Panc1 (cell line): ENCODE measurements at places on chromosomes 7 and 10. TPM values are rescaled to one million over a fixed set of nuclear protein-coding genes. Genes with fewer than 3 reads are reported as not detected.

The TMEM270 gene
- 0.72 TPM for total RNA-seq

DNA sequence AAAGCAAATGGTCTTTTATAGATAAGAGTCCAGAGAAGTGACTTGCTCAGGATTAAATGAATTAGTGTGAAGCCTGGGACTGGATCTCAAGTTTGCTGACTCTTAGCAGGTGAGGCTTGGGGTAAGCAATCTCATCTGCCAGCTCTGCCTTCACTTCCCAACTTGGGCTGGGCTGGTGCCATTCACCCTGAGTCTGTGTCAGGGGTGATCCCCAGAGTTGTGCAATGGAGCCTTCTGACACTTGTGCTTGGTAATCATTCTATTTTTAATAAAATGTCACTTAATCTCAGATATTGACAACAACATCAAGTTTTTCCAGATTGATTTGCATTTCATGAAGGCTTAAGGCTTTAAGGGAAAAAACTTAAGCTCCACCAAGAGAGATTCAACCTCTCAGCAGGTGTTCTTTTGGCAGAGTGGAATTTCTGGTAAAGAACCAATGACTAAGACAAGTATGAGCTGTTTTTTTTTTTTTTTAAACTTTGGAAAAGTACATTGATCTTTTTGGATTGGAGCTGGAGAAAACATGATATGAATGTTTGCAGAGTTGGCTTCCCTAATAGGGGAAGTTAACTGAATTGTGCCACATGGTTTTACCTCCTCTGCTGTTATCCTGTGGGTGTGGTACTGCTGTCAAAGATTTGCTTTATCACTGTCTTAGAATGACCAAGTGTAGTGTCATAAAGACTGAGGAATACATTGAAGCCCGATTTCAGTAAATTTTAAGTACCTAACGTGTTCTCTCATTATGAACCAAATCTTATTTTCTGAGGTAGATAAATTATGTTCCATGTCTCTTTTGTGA is 48.6 kb upstream of the GPR37 start:
- no peak for DNase-seq

DNA sequence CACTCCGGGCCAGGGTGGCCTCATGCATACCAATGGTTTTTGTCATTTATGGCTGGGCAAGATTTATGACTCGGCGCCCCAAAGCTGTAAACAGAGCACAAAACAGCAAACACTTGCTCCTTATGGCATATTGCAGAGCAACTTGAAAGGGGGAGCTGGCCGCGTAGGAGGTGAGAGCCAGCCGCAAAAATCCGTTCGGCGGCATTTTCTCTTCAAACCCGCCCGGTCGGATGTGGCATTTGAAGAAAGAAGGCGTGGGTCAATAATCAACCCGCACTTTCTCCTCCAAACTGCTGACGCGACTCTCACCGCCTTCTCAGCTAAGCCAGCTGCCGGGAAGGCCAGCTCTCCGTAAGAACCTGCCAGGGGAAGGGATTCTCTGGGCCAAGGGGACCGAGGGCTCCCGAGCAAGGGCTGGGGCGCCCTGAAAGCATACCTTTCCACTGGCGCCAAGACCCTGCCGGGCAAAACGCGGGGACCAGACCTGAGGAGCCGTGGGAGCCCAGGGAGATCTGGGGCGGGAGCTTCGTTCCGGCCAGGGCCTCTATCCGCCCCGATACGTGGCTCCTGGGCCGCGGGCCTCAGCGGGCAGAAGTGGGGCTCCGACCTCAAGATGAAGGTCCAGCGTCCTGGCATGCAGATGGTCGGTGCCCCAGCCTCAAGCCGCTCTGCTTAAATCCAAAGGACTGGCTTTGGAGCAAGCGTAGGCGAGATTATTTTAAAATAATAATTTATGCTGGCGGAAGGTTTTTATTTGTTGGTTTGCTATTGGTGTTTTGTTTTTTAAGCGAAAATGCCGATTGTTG is 12.9 kb upstream of the HOXA2 start:
- DNase-seq: no peak

DNA sequence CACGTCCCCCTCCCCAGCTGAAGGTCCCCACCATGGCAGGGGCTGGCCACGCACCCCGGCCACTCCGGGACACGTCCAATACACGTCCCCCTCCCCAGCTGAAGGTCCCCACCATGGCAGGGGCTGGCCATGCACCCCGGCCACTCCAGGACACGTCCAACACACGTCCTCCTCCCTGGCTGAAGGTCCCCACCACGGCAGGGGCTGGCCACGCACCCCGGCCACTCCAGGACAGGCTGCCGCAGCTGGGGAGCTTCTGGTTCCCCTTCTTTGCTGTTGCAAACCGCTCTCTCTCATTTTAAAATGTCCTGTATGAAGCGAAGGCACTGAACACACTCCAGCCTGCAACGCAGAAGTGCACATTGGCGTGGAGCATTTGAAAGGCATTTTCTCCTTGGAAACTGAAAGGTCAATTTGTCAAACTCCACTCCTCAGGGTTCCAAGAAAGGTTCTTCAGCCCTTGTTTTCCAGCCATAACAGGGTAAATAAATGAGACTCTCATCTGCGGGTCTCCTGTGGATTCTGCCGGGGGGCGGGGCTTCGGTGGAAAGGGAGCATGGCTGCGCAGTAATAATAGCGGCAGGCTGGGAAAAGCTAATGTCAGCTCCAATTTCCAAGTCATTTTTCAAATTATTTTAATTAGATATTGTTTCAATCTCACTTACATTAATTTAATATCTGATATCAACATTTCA is 580.3 kb downstream of the DNAJB6 start:
- DNase-seq: no peak

GRCh38 chr10:130956251-130956650 is 355.3 kb downstream of the TCERG1L start:
- DNase-seq: no peak

DNA sequence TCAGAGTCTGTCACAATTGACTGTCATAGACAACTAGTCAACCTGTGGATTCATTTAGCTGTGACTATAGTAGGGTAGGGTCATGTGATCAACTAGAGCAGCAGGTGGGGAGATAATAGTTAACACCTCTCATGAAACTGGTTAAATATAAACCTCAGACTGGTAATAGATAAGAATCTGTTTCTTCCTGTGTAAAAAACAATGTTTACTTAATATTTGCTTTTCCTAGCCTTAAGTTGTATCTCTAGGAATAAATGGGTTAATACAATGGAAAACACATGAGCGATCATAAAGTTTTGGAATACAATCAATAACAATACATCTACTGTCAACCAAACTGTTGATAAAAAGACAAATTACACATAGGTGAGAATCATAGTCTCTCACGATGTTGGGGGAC is 43.4 kb upstream of the ITGB8 start:
- no peak for DNase-seq

GRCh38 chr10:79333513-79333912 is 13.8 kb upstream of the PPIF start:
- DNase-seq: no peak

- no peak for DNase-seq
Observed at GRCh38 chr10:94199565-94199964, 163.2 kb downstream of the NOC3L start.

GRCh38 chr10:99983280-99983988 is 26.3 kb downstream of the DNMBP start:
- DNase-seq: no peak

DNA sequence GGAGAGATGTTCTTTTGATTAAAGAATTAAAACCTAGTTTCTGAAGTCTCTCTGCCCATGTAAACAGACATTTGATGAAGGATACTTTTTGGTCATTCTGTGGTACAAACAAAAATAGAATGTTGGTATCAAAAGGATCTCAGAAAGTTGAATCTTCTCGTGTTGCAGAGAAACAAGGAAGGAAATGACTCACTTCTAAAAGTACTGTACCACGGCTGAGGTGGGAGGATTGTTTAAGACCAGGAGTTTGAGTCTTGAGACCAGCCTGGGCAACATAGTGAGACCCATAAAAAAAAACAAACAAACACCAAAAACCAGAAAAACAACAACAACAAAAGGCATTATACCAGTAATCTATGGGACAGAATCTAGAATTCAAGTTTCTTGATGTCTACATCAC is 69.7 kb downstream of the PRSS58 start:
- DNase-seq: no peak

DNA sequence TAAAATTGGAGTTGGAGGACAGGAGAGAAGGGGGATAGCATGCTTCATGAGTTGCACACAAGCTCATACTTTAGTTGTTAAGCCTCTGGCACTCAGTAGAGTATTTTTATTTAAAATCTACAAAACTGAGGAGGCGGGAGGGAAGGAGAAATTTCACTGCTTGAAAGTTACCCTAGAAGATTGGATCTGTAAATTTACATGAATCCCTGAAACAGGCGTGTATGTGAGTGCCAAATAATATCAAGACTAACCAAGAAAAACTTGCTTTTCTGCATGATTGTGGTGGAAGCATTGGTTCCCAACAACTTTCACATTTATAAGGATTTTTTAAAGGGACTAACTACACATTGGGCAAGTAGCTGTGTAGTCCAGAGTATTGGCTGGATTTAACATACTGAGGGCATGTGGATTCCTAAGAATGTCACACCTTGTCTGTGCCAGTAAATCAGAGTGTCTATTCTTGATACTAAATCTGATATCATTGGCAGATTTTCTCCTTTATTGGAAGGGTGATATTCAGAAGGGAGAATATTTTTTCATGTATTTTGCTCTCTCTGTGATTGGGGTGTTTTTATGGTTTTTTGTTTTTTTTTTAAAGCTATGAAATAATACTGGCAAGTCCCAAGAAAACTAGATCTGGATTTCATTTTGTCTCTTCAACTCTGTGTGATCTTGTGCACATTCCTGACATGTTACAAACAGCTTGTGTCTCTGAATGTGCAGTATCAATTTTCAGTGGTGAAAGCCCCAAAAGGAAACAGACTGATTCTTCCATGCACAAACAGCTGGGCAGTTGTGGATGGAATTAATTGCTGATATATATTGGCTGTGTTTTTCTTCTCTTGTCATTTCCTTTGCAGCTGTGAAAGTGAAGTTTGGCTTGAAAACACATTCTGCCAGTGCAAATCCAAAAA is 67.2 kb downstream of the ADD3 start:
- DNase-seq: no peak

GRCh38 chr10:46091080-46091827 is 45.2 kb upstream of the MSMB start:
- no peak for DNase-seq

DNA sequence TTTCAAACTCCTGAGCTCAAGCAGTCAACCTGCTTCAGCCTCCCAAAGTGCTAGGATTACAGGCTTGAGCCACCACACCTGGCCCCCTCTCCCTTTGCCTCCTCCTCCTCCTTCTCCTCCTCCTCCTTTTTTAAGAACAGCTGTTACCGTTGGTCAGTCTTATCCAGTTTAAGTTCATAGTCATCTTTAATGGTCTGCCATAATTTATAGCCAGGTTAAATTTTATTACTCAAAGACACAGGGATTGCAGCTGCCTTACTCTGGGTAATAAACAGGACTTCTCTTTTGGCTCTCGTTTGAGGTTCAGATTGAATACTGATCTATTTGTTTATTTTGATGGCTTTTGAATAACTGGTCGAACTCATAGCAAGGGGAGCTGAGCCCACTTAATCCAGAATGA is 35.2 kb downstream of the ATOH7 start:
- DNase-seq: no peak

- no peak for DNase-seq
Observed at GRCh38 chr7:121739465-121739864, 133.5 kb upstream of the PTPRZ1 start.
